Breast epithelium (tissue), 4 donors: ENCODE measurements at places on chromosomes 6 and 20.
A peak's percentile ranks its signal among the peaks of the same experiment; 100 is the strongest.

DNA sequence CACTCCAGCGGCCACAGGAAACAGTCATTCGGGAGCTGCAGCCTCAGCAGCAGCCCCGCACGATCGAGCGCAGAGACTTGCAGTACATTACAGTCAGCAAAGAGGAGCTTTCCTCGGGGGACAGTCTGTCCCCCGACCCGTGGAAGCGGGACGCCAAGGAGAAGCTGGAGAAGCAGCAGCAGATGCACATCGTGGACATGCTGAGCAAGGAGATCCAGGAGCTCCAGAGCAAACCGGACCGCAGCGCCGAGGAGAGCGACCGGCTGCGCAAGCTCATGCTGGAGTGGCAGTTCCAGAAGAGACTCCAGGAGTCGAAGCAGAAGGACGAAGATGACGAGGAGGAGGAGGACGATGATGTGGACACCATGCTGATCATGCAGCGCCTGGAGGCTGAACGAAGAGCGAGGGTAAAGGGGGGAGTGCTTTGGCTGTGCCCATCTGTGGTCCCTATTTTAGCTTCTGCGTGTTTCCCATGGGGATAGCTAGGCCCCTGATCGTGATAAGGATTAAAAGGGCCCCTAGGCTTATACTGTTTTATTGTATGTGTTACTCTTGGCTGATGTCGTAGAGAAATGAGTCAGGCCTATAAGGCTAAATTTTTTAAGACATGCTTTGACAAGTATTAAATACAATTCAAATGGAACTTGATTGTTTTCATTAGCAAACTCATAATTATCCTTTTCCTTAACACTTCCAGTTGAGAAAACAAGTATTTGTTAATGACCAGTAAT is 45.5 kb upstream of the KIF25 start:
- no peak overlapping the region for H3K4me3 ChIP-seq
- no peak overlapping the region for H3K27ac ChIP-seq
- no peaks in the 10 kb centered on the region for H3K4me1 ChIP-seq
- no peaks in the 10 kb centered on the region for H3K36me3 ChIP-seq
- no peak for DNase-seq

DNA sequence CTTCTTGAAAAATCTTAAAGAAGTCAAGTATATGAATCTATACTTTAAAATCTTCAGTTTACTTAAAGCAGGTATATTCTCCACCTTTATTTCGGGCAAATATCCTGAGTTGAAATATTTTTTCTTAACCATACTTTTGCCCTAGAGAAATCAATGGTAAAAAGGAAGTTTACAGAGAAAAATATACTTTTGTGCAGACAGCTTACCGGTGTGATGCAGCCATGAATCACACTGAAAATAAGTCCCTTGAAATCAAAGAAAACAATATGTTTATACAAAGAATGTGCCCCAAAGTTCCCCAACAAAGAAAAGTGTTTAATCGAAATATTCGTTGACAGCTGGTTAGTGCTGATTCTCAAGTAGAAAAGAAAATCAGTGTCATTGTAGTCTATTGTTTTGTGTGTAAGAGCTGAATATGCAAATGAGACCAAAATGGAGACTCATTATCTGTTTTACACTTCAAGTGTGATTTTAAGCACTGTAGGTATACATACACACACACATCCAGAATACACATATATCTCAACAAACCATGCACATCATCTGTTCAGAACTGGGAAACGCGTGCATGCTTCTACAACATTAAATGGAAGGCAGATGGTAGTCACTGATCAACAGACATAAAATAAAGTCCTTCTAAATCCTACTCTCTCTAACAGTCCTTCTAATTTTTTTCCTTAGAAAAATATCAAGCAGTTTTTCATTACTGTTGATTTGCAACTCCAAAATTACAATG is 73.3 kb downstream of the BTBD9 start:
- H3K27ac ChIP-seq = no peak overlapping the region
- H3K4me3 ChIP-seq = no peak overlapping the region
- DNase-seq = no peak
- H3K4me1 ChIP-seq = no peaks in the 10 kb centered on the region
- H3K27me3 ChIP-seq = no peaks in the 10 kb centered on the region

- DNase-seq = no peak
- no peak overlapping the region for H3K4me3 ChIP-seq
These were observed 79.2 kb upstream of the MAP3K4 start for GRCh38 chr6:160912411-160912810.

DNA sequence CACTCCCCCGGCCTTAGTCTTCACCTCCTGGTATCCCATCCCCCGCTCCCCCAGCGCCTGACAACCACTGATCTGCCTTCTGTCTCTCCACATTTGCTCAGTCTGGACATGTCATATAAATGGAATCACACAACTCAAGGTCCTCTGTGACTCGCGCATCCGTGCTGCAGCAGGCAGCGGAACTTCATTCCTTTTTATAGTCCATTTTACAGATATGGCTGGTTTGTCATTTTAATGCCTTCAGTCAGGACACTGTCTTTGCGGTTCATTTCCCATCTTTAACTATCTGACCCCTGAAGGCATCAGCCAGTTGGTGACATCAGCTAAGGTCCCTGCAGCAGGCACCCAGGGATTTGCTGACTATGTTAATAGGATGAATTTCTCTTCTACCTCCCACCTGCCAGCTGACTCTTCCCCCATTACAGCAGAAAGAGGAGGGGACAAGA is 125.7 kb downstream of the ZMYND8 start:
- peaks cover 5% of the 10 kb centered on the region for H3K36me3 ChIP-seq
- no peaks in the 10 kb centered on the region for H3K27me3 ChIP-seq
- no peak overlapping the region for H3K27ac ChIP-seq
- DNase-seq = no peak

DNA sequence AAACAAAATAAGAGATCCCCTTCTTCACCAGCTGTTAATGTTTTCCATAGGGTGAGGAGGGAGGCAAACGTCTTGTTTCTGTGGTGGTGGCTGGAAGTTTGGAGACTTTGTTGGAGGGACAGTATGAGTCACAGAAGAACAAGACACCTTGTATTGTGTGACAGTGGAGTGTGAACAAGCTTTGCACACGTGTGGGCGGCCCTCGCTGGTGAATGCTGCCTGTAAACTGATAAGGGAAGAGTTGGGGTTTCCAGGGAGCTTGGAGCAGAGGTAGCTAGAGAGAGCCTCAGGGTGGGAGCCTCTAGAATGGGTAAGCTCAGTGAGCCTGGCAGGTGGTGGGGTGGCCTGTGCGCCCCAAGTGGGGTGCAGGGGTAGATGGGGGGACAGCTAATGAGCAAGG is 78.3 kb downstream of the ZDHHC14 start:
- no peaks in the 10 kb centered on the region for H3K4me1 ChIP-seq
- H3K27me3 ChIP-seq = no peaks in the 10 kb centered on the region
- H3K4me3 ChIP-seq = no peak overlapping the region

- H3K36me3 ChIP-seq = no peaks in the 10 kb centered on the region
- no peak overlapping the region for H3K27ac ChIP-seq
- H3K4me3 ChIP-seq = no peak overlapping the region
- H3K4me1 ChIP-seq = peaks cover 6% of the 10 kb centered on the region
These were observed 81.1 kb upstream of the PIM1 start for GRCh38 chr6:37088897-37089296.

- H3K27me3 ChIP-seq = no peaks in the 10 kb centered on the region
- no peak for DNase-seq
- H3K4me3 ChIP-seq = no peak overlapping the region
- no peak overlapping the region for H3K27ac ChIP-seq
- H3K4me1 ChIP-seq = no peaks in the 10 kb centered on the region
- H3K36me3 ChIP-seq = no peaks in the 10 kb centered on the region
These were observed 144.6 kb downstream of the ARHGAP18 start for GRCh38 chr6:129565366-129565765.

DNA sequence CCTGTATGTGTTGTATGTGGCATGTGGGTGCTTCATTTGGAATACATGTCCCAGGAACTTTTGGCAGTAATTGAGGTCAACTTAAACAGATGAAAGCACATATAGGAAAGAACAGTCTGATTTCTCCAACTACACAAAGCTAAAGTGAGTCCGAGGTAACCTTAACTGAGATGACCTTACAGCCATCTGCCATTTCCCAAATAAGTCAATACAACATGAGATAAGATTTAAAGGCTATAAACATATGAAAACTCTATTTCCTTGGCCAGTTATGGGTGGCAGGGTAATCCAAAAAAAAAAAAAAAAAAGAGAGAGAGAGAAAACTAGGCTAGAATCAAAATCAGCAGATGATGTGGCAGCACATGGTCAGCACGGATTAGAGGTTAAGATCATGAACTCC is 1068.3 kb downstream of the KHDRBS2 start:
- no peaks in the 10 kb centered on the region for H3K27me3 ChIP-seq
- H3K4me3 ChIP-seq = no peak overlapping the region
- H3K27ac ChIP-seq = no peak overlapping the region
- H3K36me3 ChIP-seq = no peaks in the 10 kb centered on the region

DNA sequence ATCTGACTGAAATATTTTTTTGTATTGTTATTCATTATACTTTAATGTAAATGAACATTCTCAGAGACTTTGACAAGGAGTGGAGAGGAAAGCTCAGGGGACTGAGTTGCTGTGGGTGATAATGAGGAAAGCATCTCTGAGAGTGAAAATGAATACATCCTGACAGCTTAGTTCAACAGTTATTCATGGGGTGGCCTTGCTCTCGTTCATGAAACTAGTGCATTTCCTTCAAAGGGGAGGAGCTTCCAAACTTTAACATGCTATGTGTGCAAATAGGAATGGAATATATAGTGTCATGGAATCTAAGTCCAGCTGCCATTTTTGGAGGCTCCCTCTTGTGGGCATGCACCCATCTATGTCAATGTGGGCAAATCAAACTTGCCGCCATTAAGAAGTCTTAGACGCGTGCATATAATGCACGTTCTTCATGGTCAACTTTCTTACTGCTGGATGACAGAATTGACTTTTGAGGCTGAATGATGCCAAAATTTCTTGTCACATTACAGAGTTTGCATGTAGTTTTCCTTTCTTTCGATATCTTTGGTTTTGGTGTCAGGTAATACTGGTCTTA is 124.3 kb upstream of the TMEM170B start:
- H3K36me3 ChIP-seq = no peaks in the 10 kb centered on the region
- no peak for DNase-seq
- no peaks in the 10 kb centered on the region for H3K27me3 ChIP-seq
- no peak overlapping the region for H3K4me3 ChIP-seq

DNA sequence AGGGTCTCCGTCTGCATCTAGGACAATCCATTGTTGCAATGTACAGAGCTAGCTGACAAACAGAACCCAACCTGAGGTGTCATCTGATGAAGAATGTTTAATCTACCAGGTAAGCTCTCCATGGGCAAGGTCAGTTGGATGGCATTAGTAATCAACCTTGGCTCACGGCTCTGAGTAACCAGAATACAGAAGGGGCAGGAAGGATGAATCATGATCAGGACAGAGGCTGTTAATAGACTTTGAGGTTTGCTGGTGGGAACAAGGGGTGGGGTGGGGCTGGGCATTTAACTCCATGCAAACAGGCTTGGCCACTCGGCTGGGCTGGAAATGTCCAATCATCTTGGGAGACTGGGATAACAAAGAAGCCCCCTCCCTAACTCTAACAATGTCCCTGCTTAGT is 77.1 kb upstream of the MRPS10 start:
- no peak overlapping the region for H3K27ac ChIP-seq
- H3K4me1 ChIP-seq = peaks cover 5% of the 10 kb centered on the region
- H3K36me3 ChIP-seq = no peaks in the 10 kb centered on the region
- no peak overlapping the region for H3K4me3 ChIP-seq
- no peak for DNase-seq

GRCh38 chr20:34472246-34472925 is 43.8 kb upstream of the DYNLRB1 start:
- no peak overlapping the region for H3K4me3 ChIP-seq
- no peak overlapping the region for H3K27ac ChIP-seq
- H3K36me3 ChIP-seq = peaks cover 4% of the 10 kb centered on the region
- DNase-seq = no peak
- no peaks in the 10 kb centered on the region for H3K27me3 ChIP-seq

- no peak overlapping the region for H3K27ac ChIP-seq
- no peaks in the 10 kb centered on the region for H3K27me3 ChIP-seq
- DNase-seq = no peak
- no peaks in the 10 kb centered on the region for H3K36me3 ChIP-seq
These were observed 278.2 kb upstream of the SUPT3H start for GRCh38 chr6:45655745-45656476.

DNA sequence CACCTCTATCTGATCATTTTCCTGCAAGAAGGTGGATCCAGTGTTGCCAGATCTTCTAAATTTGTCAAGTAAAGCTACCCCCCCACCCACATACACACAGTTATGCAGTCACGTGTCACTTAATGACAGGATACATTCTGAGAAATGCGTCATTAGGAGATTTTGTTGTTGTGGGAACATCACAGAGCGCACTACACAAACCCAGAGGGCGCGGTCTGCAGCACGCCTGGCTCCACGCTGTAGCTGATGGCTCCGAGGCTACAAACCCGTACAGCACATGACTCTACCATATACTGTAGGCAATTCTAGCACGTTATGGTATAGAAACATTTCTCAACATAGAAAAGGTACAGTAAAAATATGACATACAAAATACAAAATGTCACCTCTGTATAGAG is 126.9 kb downstream of the SYCP2 start:
- H3K4me3 ChIP-seq = no peak overlapping the region
- no peaks in the 10 kb centered on the region for H3K4me1 ChIP-seq
- H3K36me3 ChIP-seq = no peaks in the 10 kb centered on the region
- DNase-seq = no peak
- no peak overlapping the region for H3K27ac ChIP-seq

- no peaks in the 10 kb centered on the region for H3K36me3 ChIP-seq
- H3K27ac ChIP-seq = no peak overlapping the region
- DNase-seq = no peak
- H3K27me3 ChIP-seq = no peaks in the 10 kb centered on the region
- no peaks in the 10 kb centered on the region for H3K4me1 ChIP-seq
These were observed 129.7 kb downstream of the PLG start for GRCh38 chr6:160831739-160832138.

DNA sequence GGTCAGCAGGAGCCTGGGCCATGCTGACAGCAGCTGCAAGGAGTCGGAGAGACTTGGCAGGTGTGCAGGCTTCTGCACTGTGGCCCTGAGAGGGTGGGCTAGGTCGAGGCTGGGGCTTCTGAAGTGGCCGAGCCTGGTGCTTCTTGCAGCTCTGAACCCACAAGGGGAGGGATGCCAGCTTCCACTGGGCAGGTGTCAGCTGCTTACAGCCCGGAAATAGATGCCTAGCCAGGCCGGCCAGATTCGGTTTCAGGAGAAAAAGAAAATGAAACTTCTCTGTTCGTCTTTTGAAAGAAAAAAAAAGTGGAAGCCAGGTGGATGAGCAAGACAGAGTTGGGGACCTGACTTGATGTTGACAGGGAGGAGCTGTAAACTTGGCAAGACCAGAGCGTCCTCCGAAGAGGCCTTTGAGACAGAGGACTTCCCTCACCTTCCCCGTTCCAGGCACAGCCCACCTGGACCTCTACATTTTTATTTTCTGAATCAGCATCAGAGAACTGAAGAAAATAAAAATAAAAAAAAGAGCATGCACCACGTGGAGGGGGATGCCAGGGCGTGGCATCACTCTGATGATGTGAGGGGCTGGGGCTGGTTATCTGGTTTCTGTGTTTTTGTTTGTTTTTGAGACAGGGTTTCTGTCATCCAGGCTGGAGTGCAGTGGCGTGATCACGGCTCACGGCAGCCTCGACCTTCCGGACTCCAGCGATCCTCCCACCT is at the start of gene ZBP1:
Gene ZBP1, minus strand, starts transcription at position 153 of the 717 bp plus-strand sequence. Its CDS starts 131 bp downstream, at position 22.
- no peak for DNase-seq
- peak within 1 kb of the TSS; percentile 18 for H3K4me3 ChIP-seq
- no peaks in the 10 kb centered on the region for H3K36me3 ChIP-seq
- H3K4me1 ChIP-seq = no peaks in the 10 kb centered on the region
- peak within 1 kb of the TSS; percentile 25 for H3K27ac ChIP-seq
